ENCODE measurements at places on chromosomes 16 and 17.

DNA sequence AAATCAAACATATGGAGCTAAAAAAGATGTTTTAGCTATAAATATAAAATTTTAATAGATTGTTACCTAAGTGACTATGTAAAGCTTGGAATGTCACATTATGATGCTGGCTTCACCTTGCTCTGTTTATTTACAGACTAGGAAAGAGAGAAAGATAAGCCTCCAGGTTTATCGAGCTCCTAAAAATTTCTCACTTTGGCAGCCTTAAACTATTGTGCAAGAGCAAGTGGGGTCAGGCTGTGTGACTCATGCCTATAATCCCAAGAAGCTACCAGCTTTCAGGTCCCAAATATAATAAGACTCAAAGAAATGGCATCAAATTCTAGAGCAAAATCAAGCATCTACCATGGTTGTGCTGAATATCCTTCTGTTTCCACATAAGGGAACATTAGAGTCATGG lies 34.3 kb upstream of the PRSS54 start:
- no peak for DNase-seq

DNA sequence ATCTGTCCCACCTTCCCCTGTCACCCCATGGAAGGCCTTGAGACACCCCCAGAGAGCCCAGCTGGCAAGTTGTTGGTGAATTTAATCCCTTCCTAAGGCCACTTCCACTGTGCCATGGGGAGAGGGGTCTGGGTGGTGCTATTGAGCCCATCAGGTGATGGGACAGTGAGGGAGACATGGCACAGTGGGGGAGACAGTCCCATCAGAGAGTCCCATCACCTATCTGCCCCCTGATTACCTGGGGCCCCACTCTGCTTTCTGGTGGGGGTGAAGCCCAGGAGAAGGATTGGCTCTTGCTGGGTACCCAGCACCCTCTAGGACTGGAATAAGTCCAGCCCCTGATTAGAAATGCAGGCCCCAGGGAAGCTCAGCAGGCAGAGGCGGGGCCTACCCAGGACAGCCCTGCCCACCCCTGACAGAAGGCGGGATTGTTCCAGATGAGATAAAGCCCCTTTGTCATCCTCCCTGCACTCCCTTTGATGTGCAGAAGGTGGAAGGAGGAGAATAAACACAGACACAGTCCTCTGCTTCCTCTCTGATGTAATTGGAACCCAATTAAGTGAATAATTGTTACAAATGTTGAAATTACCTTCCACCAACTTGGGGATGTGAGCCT lies 18.9 kb downstream of the TMEM132E start:
- peak; percentile 82 for DNase-seq

- peak; percentile 59 for DNase-seq
Observed at GRCh38 chr16:14283786-14284185, 212.7 kb downstream of the MRTFB start.

- peak; percentile 56 for DNase-seq
Observed at GRCh38 chr17:67246653-67247415, 1.8 kb upstream of the HELZ start.

DNA sequence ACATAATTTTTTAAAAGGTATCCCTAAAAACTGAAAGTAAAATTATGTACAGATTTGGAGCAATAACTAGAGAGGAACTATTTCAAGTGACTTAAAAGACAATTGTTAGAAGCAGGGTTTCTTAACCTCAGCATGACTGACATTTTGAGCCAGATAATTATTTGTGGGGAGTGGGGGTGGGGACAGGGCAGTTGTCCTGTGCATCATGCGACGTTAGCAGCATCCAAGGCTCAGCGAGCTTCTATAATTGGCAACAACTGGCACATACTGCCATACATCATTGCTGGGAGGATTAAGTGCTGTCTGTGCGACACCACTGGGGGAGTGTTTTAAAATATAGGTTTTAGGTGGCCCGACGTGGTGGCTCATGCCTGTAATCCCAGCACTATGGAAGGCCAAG lies 27.1 kb downstream of the GABARAPL2 start:
- DNase-seq, result no peak

GRCh38 chr17:2797226-2797625 lies 988 bp downstream of the RAP1GAP2 start:
- peak; percentile 54 for DNase-seq
